ENCODE measurements at places on chromosomes 3 and 15.

GRCh38 chr3:74624301-74624700 is 9.8 kb upstream of the CNTN3 start:
- DNase-seq, result no peak

- DNase-seq, result no peak
Measured at GRCh38 chr3:123015596-123015995, 12.0 kb downstream of the SEMA5B start.

GRCh38 chr3:18401300-18401961 is 23.7 kb downstream of the SATB1 start:
- no peak for DNase-seq

DNA sequence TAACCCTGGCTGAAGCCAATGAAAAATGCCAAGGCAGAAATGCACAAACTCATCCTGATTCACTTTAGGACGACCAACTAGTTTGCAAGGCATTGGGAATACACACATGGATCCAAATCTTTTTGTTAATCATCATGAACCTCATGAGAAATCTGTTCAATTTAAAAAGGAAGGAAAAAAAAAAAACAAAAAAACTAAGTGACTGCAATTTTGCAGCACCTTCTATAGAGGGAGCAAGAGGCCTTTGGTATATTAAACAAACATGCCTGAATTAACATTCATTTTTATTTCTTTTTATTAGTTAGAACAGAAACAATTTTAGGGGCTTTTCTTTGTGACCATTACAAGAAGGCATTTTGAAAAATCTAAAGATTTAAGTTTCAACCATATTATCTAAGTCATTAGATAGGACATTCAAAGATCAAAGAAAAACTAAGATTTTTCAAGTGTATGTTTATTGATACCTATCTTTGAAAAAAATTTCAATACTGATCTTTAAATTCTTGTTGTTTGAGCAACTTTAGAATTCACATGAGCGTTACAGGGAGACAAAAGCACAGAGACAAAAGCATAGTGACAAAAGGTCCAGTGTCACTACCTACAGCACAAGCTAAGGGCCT is 182.4 kb downstream of the CBLB start:
- no peak for DNase-seq

- no peak for DNase-seq
Measured at GRCh38 chr3:46297658-46298423, 55.6 kb downstream of the CCR3 start.

GRCh38 chr15:60889491-60889890 is 339.6 kb downstream of the RORA start:
- DNase-seq, result no peak

GRCh38 chr3:138829886-138830510 is 4.7 kb downstream of the PIK3CB start:
- DNase-seq, result no peak

GRCh38 chr15:35936284-35936683 is 390.3 kb upstream of the DPH6 start:
- no peak for DNase-seq

DNA sequence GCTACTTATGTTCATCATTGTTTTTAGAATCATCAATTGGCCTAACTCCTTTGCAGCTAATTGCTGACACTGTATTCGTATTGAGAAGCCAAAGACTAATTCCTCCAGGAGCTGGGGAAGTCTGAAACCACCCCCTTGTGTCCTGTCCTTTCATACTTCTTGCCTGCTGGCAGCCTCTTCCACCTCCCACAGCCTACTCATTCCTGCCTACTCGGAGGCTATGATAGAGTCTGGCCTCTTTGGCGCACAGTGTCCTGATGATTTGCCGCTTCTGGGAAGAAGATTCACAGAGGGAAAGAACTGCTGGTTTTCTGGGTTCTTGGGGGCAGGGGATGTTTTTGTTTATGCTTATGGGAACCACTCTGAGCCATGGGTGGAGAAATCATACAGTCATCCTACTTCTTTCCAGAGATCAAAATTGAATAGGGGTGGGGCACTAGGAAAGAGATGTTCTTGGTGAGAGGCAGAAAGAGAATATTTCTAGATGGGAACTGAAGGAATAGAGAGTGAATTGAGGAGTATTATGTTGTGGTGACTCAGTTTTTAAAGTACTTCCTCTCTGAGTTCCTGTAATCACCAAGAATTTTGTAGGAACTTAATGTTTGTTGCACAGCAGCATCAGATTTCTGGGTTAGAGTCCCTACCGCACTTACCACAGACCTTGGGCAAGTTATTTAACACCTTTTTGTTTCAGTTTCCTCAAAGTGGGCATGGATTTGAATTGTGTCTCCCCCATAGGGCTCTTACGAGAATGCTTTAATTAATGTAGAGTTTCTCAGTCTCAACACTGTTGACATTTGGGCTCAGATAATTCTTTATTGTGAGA is 22.1 kb upstream of the SCAANT1 start:
- no peak for DNase-seq

GRCh38 chr15:78037779-78038305 is 39.7 kb downstream of the TBC1D2B start:
- DNase-seq, result no peak

DNA sequence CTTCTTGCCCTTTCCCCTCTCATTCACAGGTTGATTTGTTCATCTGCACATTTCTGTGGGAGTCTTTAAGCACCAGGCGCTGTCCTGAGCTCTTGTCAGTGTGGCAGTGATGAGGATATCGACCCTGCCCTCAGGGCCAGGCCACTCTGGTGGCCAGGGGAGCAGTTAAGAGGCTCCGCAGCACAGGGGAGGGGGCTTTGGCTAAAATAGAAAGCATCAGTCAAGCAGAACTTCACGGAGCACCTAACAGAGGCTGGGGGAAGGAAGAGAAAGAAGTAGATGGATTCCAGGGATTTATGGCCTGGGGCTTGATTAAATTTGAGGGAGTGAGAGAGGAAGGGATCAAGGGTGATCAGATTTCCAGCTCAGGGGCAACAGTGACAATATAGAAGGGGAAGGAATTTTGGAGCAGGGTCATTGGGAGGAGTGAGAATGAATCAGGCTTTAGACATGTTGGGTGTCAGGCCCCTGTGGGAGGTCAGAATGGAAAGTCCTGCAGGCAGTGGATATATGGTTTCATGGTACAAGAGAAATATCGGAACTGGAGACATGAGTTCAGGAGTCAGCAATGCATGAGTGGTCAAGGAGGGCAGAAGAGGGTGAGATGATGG is 73.0 kb upstream of the GLCE start:
- no peak for DNase-seq

GRCh38 chr15:93048759-93049161 is 40.3 kb downstream of the RGMA start:
- DNase-seq, result no peak

DNA sequence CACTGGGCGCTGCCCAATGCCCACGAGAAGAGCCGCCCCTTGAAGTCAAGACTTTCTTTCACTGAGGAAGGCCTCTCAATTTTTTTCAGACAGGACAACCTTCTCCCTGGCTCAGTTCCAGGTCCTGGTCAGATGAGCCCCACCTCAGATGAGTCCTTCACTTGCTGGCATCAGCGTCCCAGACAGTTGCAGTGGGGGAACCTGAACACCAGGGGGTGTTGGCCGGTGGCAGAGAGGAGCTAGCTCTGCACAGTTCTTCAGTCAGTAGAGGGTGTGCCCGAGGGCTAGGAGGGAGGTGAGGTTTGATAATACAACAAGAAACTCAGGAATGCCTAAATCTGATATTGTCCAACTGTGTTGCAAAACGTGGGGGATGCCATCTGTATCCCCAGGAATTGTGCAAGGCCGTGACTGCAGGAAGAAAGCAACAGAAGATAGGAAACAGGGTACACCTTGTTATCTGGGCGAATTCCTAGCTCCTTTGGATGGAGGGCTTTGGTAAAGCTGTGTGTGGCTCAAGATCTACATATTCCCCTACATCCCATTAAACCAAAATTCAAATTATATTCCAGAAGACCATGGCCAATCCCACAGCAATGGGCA is 34.3 kb downstream of the CCR3 start:
- DNase-seq, result no peak

DNA sequence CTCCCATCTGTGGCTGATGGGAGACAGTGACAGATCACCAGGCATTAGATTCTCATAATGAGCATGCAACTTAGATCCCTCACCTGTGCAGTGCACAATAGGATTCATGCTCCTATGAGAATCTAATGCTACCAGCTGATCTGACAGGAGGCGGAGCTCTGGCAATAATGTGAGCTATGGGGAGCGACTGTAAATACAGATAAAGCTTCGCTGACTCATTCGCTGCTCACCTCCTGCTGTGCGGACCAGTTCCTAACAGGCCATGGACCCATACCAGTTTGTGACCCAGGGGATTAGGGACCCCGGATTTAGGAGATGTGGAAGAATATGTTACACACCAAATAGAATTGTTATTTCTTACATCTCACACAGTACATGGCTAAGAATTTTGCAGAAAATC is 6.7 kb downstream of the ARGFX start:
- DNase-seq, result no peak

GRCh38 chr3:15645246-15645645 is 43.7 kb downstream of the BTD start:
- no peak for DNase-seq

DNA sequence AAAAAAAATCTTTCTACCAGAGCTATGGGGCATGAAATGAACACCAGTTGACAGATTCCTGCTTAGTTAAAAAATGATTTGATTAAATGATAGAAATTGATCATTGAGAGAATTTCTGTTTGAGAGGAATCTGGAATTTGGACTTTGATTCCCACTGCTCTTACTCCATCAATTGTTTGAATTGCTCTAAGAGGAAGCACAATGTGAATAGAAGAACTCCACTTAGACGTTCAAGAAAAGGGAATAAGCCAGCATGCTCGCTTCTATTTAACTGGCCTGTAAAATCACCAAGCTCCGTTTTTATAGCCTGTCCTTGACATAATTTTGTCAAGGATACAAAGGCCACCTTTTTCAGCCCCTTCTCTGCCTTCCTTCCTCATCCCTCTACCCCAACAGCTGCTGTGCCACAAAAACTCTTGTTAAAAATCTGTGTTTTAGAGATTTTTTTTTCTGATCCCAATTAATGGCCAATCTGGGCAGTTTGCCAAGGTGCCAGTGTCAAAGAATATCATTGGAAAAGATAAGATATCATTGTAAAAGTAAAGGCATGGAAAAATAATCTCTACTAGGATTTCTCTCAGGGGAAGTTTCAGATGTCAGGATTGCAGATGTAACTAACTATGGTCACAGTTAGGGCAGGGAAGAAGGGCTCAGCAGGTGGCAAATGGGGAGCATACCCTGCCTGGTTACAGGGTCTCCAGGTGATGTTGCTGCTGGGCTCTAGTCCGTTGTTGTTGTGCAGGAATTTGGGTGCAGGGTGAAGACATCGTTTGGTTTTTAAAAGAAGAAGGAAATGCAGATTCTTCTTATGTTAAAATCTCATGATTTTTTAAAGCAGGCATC is 301.8 kb upstream of the PDZRN3 start:
- no peak for DNase-seq

DNA sequence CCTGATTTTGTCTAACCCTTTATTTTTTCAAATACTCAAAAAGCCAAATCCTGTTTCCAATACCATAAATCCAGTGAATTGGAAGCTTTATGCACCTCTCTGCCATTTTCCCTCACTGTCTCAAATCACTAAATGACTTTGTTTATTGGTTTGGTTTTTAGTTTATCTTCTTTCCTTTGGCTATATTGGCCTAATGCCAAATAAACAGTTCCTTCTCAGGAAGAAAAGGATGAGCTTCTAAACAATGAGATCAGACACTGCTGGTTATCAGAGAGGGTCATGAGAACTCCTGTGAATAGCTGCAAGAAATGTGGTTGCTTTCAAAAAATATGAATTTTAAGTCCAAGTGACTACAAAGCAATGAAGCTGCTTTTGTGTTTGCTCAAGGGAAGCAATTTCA is 359.9 kb downstream of the MECOM start:
- no peak for DNase-seq

GRCh38 chr3:95162794-95163193 is 1099.9 kb downstream of the NSUN3 start:
- no peak for DNase-seq

DNA sequence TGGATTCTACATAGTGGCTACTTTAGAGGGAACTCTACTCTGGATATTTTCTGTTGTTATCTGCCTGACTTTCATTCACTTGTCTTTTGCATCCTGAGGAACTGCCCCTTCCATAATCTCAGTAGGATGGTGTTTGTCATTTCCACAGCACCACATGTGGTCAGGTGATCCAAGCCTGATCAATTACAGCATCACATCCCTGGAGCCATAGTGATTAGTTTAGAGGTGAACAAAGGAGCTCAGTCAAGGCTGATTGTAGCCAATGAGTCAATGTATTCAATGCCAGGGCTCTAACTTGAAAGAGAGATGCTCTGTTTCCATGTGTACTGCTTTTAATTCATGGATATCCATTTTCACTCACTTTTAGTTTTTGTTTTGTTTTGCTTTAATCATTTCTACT is 478.7 kb upstream of the ADAMTS9 start:
- no peak for DNase-seq

DNA sequence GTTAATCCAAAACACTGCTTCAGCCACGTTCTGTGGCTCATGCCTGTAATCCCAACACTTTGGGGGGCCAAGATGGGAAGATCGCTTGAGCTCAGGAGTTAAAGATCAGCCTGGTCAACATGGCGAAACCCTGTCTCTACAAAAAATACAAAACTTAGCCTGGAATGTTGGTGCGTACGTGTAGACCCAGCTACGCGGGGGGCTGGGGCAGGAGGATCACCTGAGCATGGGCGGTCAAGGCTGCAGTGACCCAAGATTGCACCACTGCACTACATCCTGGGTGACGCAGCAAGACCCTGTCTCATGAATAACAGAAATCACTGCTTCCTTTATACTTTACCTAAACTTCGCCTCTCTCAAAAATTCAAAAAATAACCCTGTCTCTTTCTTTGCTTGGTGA is 1325.0 kb upstream of the CADM2 start:
- no peak for DNase-seq

DNA sequence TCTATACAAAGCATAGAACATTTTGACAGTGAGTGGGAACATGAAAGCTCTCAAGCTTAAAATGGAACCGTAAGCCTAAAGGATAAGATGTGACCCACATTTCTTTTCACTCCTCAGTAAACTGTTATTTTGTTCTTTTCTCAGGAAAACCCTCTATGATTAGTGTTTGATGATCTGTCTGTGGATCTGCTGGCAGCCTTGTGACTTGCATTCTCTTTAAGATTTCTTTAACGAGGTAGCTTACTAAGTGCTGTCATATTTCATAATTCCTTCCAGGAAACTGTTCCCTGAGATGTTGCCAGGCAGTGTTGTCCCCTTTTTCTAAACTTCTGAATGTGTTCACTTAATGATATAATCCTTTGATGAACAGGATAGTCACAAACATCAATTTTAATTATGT is 167.6 kb downstream of the PYDC2 start:
- no peak for DNase-seq

GRCh38 chr15:27967541-27967940 is 131.6 kb downstream of the OCA2 start:
- no peak for DNase-seq

- DNase-seq, result no peak
Measured at GRCh38 chr3:161233557-161233956, 12.4 kb downstream of the NMD3 start.

GRCh38 chr3:186035277-186035676 is 73.6 kb downstream of the ETV5 start:
- DNase-seq, result no peak

DNA sequence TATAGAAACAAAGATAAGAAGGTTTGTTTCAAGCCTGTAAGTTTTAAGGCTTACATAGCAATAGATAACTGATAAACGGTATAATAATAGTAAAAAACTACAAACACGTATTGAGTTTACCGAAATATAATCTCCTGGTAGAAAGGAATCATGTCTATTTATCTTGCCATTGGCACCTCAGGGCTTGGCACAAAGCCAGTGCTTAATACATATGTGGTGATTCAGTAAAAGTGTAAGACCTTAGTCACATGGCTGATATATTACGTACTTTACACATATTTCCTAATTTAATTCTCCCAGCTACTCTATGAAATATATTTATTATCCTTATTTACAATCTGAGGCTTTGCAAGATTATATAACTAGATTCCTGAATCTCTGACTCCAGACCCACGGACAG is 32.0 kb upstream of the SLCO3A1 start:
- no peak for DNase-seq

Measured in Right ventricle myocardium inferior (tissue), 1 donor.